ENCODE measurements at places on chromosomes 13 and 19.

- DNase-seq = peak; percentile 70
These were observed at the start of gene SLITRK1 for GRCh38 chr13:83881917-83882605. Gene SLITRK1, minus strand, starts transcription at chr13:83882474. Its CDS starts 967 bp downstream, at chr13:83881507.

GRCh38 chr19:14439014-14439413, 5.9 kb downstream of the PKN1 start:
- DNase-seq = no peak

DNA sequence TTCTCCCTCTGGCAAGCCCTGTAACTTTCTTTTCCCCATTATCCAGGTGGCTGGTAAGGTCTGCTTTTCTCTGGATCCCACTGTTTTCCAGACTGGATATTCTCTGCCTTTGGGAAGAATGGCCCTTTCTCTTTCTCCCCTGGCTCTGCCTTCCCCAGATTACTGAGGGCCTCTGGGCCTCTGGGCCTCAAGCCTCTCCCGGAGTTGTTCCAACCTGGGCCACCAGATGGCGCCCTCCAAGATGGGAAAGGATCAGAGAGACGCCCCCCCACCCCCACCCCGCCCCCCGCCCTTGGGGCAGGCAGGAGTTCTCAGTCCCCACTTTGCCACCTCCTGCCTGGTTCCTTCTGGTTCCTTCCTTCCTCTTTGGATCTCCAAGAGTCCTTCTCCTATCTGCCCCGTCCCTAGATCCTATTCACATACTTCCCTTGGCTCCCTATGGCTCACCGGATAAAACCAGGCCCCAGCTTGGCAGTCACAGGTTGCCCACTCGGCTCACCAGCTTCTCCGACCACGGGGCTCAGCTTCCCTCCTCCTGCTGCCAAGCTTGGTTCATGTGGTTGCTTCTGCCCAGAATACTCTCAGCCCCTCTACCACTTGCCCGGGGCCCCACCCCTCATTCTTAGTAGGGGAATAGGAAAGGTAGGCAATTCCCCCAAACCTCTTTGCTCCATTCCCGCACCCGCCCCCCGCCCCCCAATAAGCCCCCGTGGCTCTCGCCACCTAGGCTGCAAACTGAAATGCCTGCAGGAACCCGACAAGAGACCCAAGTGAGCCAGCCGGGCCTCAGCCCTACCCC, 13.1 kb downstream of the EPS8L1 start:
- peak; percentile 59 for DNase-seq

- peak; percentile 23 for DNase-seq
These were observed 536 bp downstream of the UBA2 start for GRCh38 chr19:34428549-34429285.

DNA sequence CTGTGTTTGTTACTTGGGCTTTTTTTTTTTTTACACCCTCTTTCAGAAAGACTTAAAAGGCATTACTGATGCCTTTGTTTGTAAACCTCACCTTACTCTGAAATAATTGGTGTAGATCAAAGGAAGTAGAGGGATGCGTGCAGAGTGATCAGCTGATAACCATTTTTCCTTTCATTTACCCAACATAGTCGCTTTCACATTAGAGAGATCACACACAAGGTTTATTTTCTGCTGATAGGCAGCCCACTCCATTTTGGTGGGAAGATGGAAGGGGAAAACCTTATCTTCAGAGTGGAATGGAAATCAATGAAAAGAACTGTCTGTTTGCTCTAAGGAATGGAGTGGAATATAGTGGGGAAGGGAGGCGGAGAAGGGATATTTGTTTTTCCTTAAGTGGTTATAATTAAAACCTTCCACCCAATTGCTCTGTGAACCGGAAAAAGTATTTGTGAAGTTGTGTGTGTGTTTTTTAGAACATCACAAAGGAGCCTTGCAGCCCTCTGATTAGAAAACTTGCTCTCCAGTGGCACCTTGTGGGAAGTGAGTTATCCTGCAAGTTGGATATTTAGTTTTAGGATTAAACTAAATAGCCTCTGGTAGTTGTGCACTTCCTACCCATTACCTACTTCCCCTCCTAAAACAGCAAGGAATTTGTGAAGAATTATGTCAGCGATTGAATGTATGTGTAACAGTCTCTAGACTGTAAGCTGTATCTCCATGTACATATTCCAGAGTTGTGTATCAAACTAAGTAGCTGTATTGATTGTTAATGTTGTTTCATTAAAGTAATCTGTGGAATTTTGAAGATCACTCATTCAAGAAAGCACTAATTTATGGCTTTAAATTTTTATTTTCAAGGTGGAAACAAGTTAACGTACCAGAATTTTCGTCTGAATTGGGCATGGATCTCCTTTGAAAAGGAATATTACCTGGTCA, 76.8 kb downstream of the FREM2 start:
- DNase-seq = peak; percentile 38

DNA sequence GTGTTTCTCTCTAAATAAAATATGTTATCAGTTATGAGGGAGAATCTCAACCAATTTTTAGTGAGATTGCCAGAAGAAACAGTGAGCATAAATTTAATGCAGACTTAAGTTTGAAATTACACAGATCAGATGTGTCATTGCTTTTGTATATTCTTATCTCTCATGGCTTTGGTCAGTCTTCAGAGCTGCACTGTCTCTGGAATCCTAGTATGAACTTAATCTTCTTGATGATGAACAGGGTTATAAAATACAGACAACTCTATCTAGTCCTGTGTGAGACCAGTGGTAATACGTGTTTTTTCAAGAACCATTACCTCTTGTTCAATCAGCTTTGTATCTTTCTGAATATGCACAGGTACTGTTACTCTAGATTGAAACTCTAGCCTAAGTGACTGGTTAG, 528.0 kb downstream of the DACH1 start:
- no peak for DNase-seq

GRCh38 chr13:23321535-23322241, 111.8 kb downstream of the SACS start:
- DNase-seq = peak; percentile 93

GRCh38 chr19:990119-990571, 6.0 kb downstream of the WDR18 start:
- DNase-seq = no peak

- DNase-seq = peak; percentile 8
These were observed 19.7 kb upstream of the SYCN start for GRCh38 chr19:39223703-39224279.

DNA sequence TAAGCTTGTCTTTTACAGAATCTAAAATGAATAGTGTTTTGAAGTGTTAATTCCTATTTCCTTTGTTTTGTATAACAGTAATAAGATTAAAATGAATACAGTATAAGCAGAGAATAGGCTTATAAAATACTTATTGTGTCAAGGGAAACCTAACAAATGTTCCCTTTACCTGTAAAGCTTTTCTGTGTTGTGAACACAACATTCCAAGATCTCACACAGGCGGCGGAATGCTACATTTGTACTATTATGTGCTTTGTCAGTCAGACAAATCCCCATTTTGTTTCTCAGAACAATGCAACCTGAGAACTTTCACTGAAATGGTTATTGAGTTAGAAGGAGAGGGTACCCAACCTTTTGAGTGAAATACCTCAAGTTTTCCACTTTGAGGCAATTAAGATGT, 1170.3 kb downstream of the OLFM4 start:
- DNase-seq = no peak

- DNase-seq = no peak
These were observed 12.7 kb downstream of the LYL1 start for GRCh38 chr19:13089857-13090507.

GRCh38 chr13:42334329-42334706, 62.4 kb downstream of the AKAP11 start:
- no peak for DNase-seq

All from fibroblast of skin of right quadriceps (primary cell).